Mesothelial cell of epicardium (in vitro differentiated cells): ENCODE measurements at places on chromosomes 1 and 21. TPM values are rescaled to one million over a fixed set of nuclear protein-coding genes. Genes with fewer than 3 reads are reported as not detected.

KIF21B gene
- 6.5 to 7.0 TPM (median 6.9 TPM) in 3 replicates for total RNA-seq

SDF4 gene
- total RNA-seq, result 103 to 110 TPM (median 108 TPM) in 3 replicates

ZNF593 gene
- total RNA-seq, result 27.1 to 28.7 TPM (median 28.6 TPM) in 3 replicates

LAMC2 gene
- total RNA-seq, result 9.2 to 10.4 TPM (median 9.9 TPM) in 3 replicates

OR2L2 gene
- 0.22 to 0.31 TPM (median 0.23 TPM) in 3 replicates for total RNA-seq

MYOC gene
- total RNA-seq, result 0.13 to 0.34 TPM (median 0.29 TPM) in 3 replicates

UTS2 gene
- not detected in 3 replicates for total RNA-seq

CDC7 gene
- 16.3 to 18.8 TPM (median 16.6 TPM) in 3 replicates for total RNA-seq

SH3D21 gene
- total RNA-seq, result 44.3 to 47.1 TPM (median 47.0 TPM) in 3 replicates

NGF gene
- 4.2 to 4.6 TPM (median 4.5 TPM) in 3 replicates for total RNA-seq

CELA3B gene
- total RNA-seq, result not detected in 3 replicates

GCSAML gene
- not detected in 3 replicates for total RNA-seq

DNA sequence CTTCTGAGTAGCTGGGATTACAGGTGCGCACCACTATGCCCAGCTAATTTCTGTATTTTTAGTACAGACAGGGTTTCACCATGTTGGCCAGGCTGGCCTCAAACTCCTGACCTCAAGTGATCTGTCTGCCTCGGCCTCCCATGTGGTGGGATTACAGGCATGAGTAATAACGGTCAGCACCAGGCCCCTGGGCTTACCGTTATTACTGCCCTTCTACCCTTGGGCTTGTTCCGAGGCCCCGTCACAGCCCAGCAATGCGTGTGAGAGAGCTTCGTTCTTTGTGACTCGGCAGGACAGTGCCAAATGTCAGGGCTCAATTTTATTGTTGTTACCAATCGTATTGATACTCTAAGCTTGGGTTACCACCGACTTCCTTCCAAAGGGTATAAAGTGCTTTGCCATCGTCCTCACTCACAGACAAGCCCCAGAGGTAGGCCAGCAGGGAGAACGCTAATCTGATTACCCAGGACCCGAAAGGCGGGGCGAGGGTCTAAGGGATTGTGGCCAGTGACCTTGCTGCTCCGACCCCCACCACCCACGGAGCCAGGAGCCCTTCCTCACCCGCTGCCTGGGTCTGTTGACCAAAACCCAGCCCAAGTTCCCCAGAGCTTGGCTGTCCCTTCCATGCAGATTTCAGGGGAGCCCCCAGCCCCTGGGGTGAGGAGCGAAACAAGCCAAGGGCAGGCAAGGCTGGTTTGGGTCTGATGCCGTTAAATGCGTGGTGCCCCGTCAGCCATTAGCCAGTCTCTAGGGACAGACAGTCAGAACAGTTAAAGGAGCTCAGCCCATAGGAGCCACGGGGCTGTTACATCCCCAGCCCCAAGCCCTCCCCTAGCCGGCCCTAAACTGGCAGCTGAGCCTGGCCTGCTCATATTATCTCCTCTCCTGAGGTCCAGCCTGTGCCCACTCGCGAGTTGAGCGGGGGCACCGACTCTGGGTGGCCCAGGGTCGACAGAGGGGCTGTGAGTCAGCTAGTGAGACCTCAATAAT lies 54.9 kb upstream of the CASZ1 start:
- DNase-seq, result no peak
- no peaks in the 10 kb centered on the region for H3K36me3 ChIP-seq
- no peak overlapping the region for H3K4me3 ChIP-seq
- no peaks in the 10 kb centered on the region for H3K4me1 ChIP-seq

GRCh38 chr1:25623731-25624130 lies 7.1 kb downstream of the MAN1C1 start:
- no peak overlapping the region for H3K4me3 ChIP-seq
- peaks cover 2% of the 10 kb centered on the region for H3K36me3 ChIP-seq
- DNase-seq, result no peak
- no peaks in the 10 kb centered on the region for H3K4me1 ChIP-seq

GRCh38 chr1:85549834-85550233 lies 30.7 kb upstream of the CCN1 start:
- no peak for DNase-seq
- H3K4me3 ChIP-seq, result no peak overlapping the region
- H3K36me3 ChIP-seq, result no peaks in the 10 kb centered on the region
- H3K27ac ChIP-seq, result no peak overlapping the region
- peaks cover 24% of the 10 kb centered on the region for H3K4me1 ChIP-seq

GRCh38 chr1:100875228-100875627 lies 19.4 kb downstream of the EXTL2 start:
- DNase-seq, result no peak
- H3K27me3 ChIP-seq, result no peaks in the 10 kb centered on the region
- peaks cover 18% of the 10 kb centered on the region for H3K36me3 ChIP-seq

GRCh38 chr1:77834771-77835334 lies 53.6 kb upstream of the NEXN start:
- no peaks in the 10 kb centered on the region for H3K27me3 ChIP-seq
- H3K27ac ChIP-seq, result peak overlapping the region; percentile 59
- no peak for DNase-seq

- no peak overlapping the region for H3K4me3 ChIP-seq
- no peaks in the 10 kb centered on the region for H3K36me3 ChIP-seq
- H3K27me3 ChIP-seq, result peaks cover 80% of the 10 kb centered on the region
- H3K4me1 ChIP-seq, result peaks cover 6% of the 10 kb centered on the region
- no peak overlapping the region for H3K27ac ChIP-seq
These were observed 2.7 kb upstream of the PRDM16 start for GRCh38 chr1:3066250-3066711.

GRCh38 chr1:223835754-223836153 lies 10.0 kb downstream of the TP53BP2 start:
- no peak for DNase-seq
- H3K4me3 ChIP-seq, result no peak overlapping the region
- H3K27me3 ChIP-seq, result no peaks in the 10 kb centered on the region
- H3K36me3 ChIP-seq, result peaks cover 1% of the 10 kb centered on the region
- no peak overlapping the region for H3K27ac ChIP-seq

GRCh38 chr1:109247401-109248365 lies 1.7 kb upstream of the CELSR2 start:
- no peak for DNase-seq
- peaks cover 5% of the 10 kb centered on the region for H3K27me3 ChIP-seq
- H3K4me3 ChIP-seq, result no peak overlapping the region
- H3K27ac ChIP-seq, result no peak overlapping the region
- peaks cover 7% of the 10 kb centered on the region for H3K4me1 ChIP-seq

DNA sequence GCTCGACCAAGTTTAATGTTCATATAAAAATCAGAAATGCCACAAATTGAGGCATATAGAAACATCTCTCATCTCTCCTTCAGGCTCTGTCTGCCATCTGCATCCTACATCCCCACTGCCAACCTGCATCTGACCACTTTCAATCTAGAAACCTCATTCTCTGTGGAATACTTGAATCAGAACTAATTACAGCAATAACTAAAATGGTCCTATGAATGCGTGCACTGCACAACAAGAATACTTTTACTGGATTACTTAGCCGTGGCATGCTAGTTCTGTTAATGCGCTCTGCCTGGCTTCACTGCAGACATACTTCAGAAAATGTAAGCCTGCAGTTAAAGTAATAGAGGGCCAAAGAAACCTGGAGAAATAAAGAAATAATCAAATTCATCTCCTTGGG lies 89.8 kb upstream of the NR5A2 start:
- no peak overlapping the region for H3K4me3 ChIP-seq
- no peaks in the 10 kb centered on the region for H3K4me1 ChIP-seq
- DNase-seq, result no peak
- H3K36me3 ChIP-seq, result no peaks in the 10 kb centered on the region

- H3K27me3 ChIP-seq, result peaks cover 4% of the 10 kb centered on the region
- no peak overlapping the region for H3K27ac ChIP-seq
- no peaks in the 10 kb centered on the region for H3K4me1 ChIP-seq
- no peak for DNase-seq
These were observed 6.0 kb downstream of the TNFRSF14 start for GRCh38 chr1:2561898-2562895.

GRCh38 chr1:207868251-207868773 lies 42.6 kb downstream of the CD34 start:
- no peaks in the 10 kb centered on the region for H3K36me3 ChIP-seq
- DNase-seq, result no peak
- H3K27ac ChIP-seq, result no peak overlapping the region
- peak overlapping the region; percentile 68 for H3K4me3 ChIP-seq
- H3K4me1 ChIP-seq, result peaks cover 21% of the 10 kb centered on the region

GRCh38 chr1:215584389-215584788 lies 17.3 kb downstream of the KCTD3 start:
- no peaks in the 10 kb centered on the region for H3K27me3 ChIP-seq
- DNase-seq, result no peak
- H3K27ac ChIP-seq, result no peak overlapping the region
- H3K4me3 ChIP-seq, result no peak overlapping the region

- no peaks in the 10 kb centered on the region for H3K36me3 ChIP-seq
These were observed 243.8 kb downstream of the ADGRL2 start for GRCh38 chr1:82044536-82044935.

GRCh38 chr1:115063228-115063901 lies 25.9 kb downstream of the TSPAN2 start:
- H3K27ac ChIP-seq, result peak overlapping the region; percentile 90
- DNase-seq, result no peak

- no peak overlapping the region for H3K4me3 ChIP-seq
- no peaks in the 10 kb centered on the region for H3K36me3 ChIP-seq
- peaks cover 46% of the 10 kb centered on the region for H3K4me1 ChIP-seq
- no peak overlapping the region for H3K27ac ChIP-seq
These were observed 423 bp downstream of the SLAMF8 start for GRCh38 chr1:159827102-159827490.

DNA sequence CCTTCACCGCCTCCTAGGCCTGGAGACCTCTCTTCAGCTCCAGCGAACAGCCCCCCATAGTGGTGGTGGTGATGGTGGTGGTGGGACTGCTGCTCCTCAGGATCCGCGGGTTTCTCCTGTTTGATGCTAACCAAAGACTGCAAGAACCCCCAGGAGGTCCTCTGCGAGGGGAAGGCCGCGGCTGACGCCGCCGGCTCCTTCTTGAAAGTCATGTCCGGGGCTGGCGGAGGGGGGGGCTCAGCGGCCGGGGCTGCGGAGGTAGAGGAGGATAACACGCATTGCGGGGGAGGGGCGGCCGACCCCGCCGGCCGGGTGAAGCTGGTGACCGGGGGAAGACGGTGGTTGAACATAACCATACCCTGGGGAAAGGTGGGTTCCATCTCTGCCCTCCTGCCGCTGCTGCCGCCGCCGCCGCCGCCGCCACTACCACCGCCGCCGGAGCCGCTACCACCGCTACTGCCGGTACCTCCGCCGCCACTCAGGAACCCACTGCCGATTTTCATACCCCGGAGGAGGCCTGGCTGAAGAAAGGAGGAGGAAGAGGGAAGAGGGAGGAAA lies 554 bp downstream of the ZNF281 start:
- H3K36me3 ChIP-seq, result peaks cover 29% of the 10 kb centered on the region
- H3K27ac ChIP-seq, result peak overlapping the region; percentile 93
- peak overlapping the region; percentile 99 for H3K4me3 ChIP-seq
- H3K4me1 ChIP-seq, result peaks cover 61% of the 10 kb centered on the region

DNA sequence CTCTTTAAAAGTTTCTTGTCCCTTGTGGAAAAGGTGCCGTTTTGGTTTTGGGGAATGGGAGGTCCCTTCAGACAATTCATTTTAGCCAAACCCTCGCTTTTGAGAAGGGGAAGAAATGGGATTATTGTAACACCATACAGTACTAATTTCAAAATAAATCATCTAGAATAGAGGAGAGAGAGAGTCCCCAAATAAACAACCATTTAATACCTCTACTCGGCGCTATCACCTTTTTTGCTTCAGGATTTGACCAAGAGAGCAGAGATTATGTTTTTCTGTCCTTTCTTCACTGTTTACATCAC lies 770 bp upstream of the RC3H1 start:
- peak overlapping the region; percentile 100 for H3K27ac ChIP-seq
- no peaks in the 10 kb centered on the region for H3K27me3 ChIP-seq
- H3K4me3 ChIP-seq, result peak overlapping the region; percentile 96
- no peak for DNase-seq
